Suprapubic skin (tissue), 4 donors: ENCODE measurements at places on chromosomes 3 and 15.
A peak's percentile ranks its signal among the peaks of the same experiment; 100 is the strongest.

- no peak for DNase-seq
- H3K4me3 ChIP-seq, result no peak overlapping the region
- H3K27ac ChIP-seq, result no peak overlapping the region
- no peaks in the 10 kb centered on the region for H3K4me1 ChIP-seq
- H3K36me3 ChIP-seq, result no peaks in the 10 kb centered on the region
Measured at GRCh38 chr3:110164632-110165369, 827.5 kb upstream of the DPPA4 start.

GRCh38 chr15:54816401-54816800, 380.3 kb downstream of the RSL24D1 start:
- H3K36me3 ChIP-seq, result no peaks in the 10 kb centered on the region
- H3K27me3 ChIP-seq, result no peaks in the 10 kb centered on the region
- H3K4me1 ChIP-seq, result no peaks in the 10 kb centered on the region

- no peak overlapping the region for H3K4me3 ChIP-seq
- no peaks in the 10 kb centered on the region for H3K36me3 ChIP-seq
- H3K27ac ChIP-seq, result no peak overlapping the region
Measured at GRCh38 chr3:58625196-58625824, 41.3 kb downstream of the FAM3D start.

DNA sequence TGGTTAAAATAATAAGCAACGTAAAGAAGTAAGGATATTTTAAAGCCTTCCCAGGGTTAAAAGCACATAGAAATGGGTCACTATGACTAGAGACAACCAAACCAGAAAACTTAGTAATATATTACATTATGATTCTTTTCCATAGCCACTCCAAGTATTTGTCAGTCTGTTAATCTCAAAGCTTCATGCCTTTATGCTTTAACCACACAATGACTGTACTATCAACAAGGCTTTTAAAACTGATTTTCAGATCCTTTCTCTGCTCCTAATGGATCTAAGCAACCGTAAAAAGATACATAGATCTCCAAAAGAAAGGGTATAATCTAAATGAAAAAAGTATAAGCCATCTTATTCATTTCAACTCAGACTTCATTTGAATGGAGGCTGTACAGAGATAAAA, 14.4 kb downstream of the SECISBP2L start:
- H3K27me3 ChIP-seq, result no peaks in the 10 kb centered on the region
- no peak overlapping the region for H3K4me3 ChIP-seq
- H3K4me1 ChIP-seq, result no peaks in the 10 kb centered on the region

GRCh38 chr3:59872128-59872527, 822.3 kb upstream of the CFAP20DC start:
- no peak overlapping the region for H3K27ac ChIP-seq
- H3K36me3 ChIP-seq, result no peaks in the 10 kb centered on the region
- H3K27me3 ChIP-seq, result no peaks in the 10 kb centered on the region
- DNase-seq, result no peak
- no peak overlapping the region for H3K4me3 ChIP-seq

DNA sequence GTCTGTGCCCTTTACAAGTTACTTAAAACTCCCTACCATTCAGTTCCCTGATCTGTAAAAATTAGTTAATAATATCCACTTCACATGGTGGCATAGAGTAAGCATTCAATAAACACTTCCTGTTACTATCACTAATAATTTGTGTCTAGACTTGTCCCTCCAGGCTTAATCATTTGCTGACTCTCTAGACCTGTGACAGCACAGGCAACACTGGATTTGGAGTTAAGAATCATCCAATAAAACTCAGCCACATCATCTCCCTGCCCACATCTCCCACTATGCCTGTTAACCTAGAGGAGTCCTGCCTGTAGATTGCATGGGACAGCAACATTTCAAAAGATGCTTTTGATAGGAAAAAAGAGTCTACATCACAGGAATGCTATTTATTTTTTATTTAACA, 564.6 kb downstream of the MFSD1 start:
- H3K4me1 ChIP-seq, result no peaks in the 10 kb centered on the region
- no peak for DNase-seq
- H3K4me3 ChIP-seq, result no peak overlapping the region
- no peaks in the 10 kb centered on the region for H3K27me3 ChIP-seq
- H3K27ac ChIP-seq, result no peak overlapping the region

DNA sequence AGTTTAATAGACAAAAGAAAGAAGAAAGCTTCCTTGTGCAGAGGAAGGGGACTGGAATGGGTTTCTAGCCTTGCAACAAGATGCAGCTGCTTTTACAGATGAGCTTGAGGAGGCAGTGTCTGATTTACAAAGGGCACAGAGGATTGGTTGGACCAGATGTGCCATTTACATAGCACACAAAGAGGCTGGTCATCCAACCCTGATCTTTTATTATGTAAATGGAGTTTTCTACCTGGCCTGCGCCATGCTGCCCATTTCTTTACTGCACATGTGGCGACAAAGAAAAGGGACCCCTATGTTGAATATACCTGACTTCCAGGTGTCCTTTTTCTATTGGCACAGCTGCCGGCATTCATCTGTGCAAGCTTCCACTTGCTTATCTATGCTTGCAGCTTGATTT, 409.4 kb upstream of the FRG2C start:
- no peak overlapping the region for H3K4me3 ChIP-seq
- H3K27ac ChIP-seq, result no peak overlapping the region
- peaks cover 5% of the 10 kb centered on the region for H3K27me3 ChIP-seq
- H3K4me1 ChIP-seq, result no peaks in the 10 kb centered on the region
- DNase-seq, result no peak

DNA sequence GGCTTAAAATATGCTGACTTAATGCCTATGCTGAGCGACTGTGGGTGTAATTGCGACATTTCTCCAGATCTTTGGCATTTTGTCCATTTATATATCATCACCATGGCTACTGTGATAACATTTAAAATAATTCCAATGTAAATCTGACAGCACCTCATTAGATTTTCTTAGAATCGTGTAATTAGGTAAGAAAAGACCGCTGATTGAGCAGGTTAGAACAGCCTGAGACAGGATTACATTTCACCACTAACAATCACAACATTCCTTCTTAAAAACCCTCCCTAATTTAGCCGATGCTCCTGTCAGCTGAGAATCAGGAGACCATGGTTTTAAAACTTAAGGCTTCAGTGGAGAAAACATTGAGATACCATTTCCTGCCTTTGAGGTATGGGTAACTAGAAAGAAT, 455.3 kb upstream of the PDZRN3 start:
- no peaks in the 10 kb centered on the region for H3K4me1 ChIP-seq
- no peak for DNase-seq
- H3K36me3 ChIP-seq, result no peaks in the 10 kb centered on the region
- H3K27ac ChIP-seq, result no peak overlapping the region
- H3K27me3 ChIP-seq, result no peaks in the 10 kb centered on the region

GRCh38 chr3:52442409-52443267, 2.3 kb downstream of the SEMA3G start:
- no peaks in the 10 kb centered on the region for H3K36me3 ChIP-seq
- H3K4me1 ChIP-seq, result peaks cover 29% of the 10 kb centered on the region
- H3K27me3 ChIP-seq, result no peaks in the 10 kb centered on the region

- DNase-seq, result no peak
- H3K27me3 ChIP-seq, result no peaks in the 10 kb centered on the region
- peaks cover 47% of the 10 kb centered on the region for H3K4me1 ChIP-seq
- H3K4me3 ChIP-seq, result peak overlapping the region; percentile 71
- H3K36me3 ChIP-seq, result peaks cover 9% of the 10 kb centered on the region
Measured at GRCh38 chr3:50299929-50300680, 900 bp upstream of the HYAL3 start.

GRCh38 chr3:78690766-78691165, 1077.0 kb downstream of the ROBO1 start:
- H3K4me1 ChIP-seq, result no peaks in the 10 kb centered on the region
- DNase-seq, result no peak
- H3K36me3 ChIP-seq, result peaks cover 5% of the 10 kb centered on the region
- H3K27ac ChIP-seq, result no peak overlapping the region

GRCh38 chr15:90686435-90687218, 30.5 kb upstream of the BLM start:
- no peaks in the 10 kb centered on the region for H3K36me3 ChIP-seq
- no peaks in the 10 kb centered on the region for H3K4me1 ChIP-seq
- H3K27me3 ChIP-seq, result no peaks in the 10 kb centered on the region
- H3K4me3 ChIP-seq, result no peak overlapping the region
- DNase-seq, result no peak
- H3K27ac ChIP-seq, result no peak overlapping the region

- peak within 1 kb of the TSS; percentile 36 for H3K4me3 ChIP-seq
- DNase-seq, result peak; percentile 83
- H3K27me3 ChIP-seq, result no peaks in the 10 kb centered on the region
- H3K4me1 ChIP-seq, result peaks cover 37% of the 10 kb centered on the region
- H3K27ac ChIP-seq, result peak within 1 kb of the TSS; percentile 78
- H3K36me3 ChIP-seq, result no peaks in the 10 kb centered on the region
Measured at GRCh38 chr3:58577269-58577821, at the start of gene FAM107A. Gene FAM107A (minus strand): TSS chr3:58577391. CDS start chr3:58569860, 7,531 bp downstream.

DNA sequence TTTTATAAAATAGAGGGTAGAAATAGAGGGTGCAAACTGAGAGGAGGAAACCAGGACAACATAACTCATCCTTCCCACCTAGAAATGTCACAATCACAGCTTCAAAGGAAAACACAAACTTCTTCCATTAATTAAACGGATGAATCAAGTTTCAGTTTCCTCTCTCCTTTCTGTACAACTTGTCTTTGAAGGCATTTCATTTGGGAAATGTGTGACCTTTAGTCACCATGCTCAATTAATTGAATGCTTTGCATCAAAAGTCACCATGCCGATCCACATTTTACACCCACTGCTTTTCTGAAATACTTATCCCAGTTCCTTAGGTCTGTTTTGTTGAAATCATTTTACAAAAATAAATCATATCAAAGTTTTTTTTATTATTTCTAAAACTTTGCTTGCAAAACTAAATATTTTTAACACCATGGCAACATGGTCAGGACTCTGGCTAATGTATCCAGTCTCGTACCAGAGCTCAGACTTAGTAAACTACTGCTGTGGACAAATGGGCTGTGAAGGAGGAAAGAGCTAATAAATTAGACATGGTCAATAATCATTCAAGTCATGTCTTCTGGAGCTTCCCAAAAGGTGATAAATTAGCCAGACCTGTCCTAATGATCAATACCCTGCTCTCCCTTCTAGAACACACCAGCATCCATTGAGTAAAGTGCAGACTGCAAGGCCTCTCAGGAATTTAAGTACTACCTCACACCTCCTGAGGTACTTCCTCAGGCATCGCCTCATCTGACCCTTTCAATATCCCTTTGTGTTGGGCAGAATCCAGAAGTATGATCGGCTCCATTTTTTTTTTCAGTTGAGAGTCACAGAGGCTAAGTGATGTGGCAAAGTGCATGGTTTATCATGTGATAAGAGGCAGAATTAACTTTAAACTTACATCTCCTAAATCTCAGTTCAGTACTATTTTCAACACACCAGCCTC, 161.3 kb downstream of the GREM1 start:
- no peak overlapping the region for H3K4me3 ChIP-seq
- peak overlapping the region; percentile 10 for H3K27ac ChIP-seq
- no peak for DNase-seq

DNA sequence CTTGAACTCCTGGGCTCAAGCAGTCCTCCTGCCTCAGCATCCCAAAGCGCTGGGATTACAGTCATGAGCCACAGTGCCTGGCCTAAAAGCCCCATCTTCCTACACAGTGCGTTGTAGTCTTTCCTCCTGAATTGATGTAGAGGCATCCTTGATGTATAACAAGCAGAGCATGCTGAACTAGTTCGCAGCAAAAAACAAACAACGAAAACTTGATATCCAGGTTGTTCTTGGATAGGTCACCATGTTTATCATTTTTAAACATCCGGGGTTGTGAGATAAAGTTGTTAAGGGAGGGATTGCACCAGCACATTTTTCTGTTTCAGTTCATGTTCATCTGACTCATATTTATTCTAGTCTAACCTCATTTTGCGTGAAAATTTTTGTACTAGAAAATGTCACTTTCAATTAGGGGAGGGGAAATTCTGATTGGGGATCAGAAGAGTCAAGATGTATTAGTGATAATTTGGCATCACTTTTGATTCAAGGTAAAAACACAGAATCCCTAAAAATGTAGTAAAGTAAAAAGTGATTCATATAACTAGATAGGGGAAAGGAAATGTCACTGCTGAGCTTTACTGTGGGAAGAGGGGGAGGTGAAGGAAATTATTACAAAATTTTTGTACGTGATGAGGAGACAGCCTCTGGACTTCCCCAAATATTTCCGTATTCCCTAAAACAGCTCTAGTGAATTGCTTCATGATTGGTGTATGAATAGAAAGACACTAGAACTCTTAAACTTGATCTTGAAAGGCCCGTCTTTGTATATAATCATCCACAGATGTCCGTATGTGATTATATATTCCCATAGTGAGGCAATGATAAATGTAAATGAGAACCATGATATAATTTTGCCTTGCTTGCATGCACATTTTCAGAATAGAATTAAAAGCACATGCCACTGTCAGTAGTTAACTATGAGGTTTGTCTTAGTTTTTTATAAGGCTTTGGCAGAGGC, 22.9 kb downstream of the RAB8B start:
- peak overlapping the region; percentile 76 for H3K27ac ChIP-seq
- peaks cover 40% of the 10 kb centered on the region for H3K4me1 ChIP-seq
- DNase-seq, result no peak
- H3K36me3 ChIP-seq, result no peaks in the 10 kb centered on the region
- H3K27me3 ChIP-seq, result no peaks in the 10 kb centered on the region

GRCh38 chr15:52730173-52730572, 51.0 kb upstream of the ATOSA start:
- no peaks in the 10 kb centered on the region for H3K36me3 ChIP-seq
- DNase-seq, result no peak
- H3K27me3 ChIP-seq, result no peaks in the 10 kb centered on the region
- H3K4me1 ChIP-seq, result peaks cover 30% of the 10 kb centered on the region

DNA sequence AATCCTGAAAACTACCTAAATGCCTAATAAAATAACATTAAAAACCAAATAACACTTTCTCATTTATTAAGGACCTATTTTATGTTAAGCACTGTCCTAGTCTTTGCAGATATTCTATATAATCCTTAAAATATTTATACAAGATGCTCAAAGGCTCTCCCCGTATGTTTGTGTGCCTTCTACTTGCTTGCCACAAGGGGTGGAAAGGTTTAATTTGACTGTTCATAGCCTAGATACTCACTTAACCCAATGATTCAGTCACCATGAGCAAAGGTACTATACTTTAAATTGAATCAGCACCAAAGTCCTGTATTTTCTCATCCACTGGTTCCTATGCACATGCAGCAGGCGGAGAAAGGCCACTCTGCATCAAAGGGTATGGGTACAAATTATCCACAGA, 32.0 kb downstream of the LSAMP start:
- H3K27ac ChIP-seq, result no peak overlapping the region
- no peaks in the 10 kb centered on the region for H3K36me3 ChIP-seq
- no peak for DNase-seq
- no peaks in the 10 kb centered on the region for H3K27me3 ChIP-seq
- no peak overlapping the region for H3K4me3 ChIP-seq

DNA sequence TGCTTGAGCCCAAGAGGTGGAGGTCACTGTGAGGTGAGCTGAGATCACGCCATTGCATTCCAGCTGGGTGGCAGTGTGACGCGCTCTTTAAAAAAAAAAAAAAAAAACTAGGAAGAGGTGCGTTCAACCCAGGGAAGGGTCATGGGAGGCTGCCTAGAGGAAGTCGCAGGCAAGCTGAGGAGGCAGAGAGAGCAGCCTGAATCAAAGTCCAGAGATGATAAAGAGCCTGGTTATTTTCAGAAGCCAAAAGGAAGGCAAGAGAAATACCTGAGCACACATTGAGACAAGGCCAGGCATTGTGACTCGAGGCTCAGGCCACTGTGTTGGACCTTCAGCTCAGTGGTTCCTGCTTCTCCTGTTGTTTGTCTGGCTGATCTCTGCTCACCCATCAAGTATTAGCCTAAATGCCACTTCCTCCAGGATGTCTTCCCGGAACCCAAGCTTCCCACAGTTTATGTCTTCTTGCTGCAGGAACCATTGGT, 16.1 kb upstream of the GCNT3 start:
- H3K4me3 ChIP-seq, result no peak overlapping the region
- H3K27me3 ChIP-seq, result no peaks in the 10 kb centered on the region
